ENCODE measurements at places on chromosomes 7 and 10.

GRCh38 chr7:54788664-54789063 lies 29.7 kb upstream of the SEC61G start:
- peak; percentile 2 for DNase-seq

DNA sequence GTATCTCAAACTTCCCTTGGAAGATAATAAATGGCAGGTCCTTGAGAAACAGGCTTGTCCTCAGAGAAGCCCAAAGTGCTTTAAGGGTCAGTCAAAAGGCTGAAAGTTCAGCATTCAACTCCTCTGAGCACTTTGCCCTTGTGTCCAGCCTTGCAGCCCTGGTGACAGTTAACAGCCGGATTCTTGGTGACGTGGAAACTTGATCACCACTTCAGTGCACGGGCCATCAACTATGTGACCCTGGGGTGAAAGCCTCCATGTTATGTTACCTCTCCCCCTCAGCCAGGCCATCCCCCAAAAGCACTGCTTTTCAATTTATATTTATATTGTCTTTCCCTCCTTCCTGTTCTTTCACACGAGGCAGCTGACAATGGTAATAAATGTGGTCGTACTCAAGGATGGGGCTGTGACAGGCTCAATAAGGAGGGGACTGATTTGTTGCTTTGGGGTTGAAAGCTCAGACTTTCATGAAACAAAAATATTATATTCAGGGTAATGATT lies 164.0 kb upstream of the NRP1 start:
- DNase-seq, result no peak

DNA sequence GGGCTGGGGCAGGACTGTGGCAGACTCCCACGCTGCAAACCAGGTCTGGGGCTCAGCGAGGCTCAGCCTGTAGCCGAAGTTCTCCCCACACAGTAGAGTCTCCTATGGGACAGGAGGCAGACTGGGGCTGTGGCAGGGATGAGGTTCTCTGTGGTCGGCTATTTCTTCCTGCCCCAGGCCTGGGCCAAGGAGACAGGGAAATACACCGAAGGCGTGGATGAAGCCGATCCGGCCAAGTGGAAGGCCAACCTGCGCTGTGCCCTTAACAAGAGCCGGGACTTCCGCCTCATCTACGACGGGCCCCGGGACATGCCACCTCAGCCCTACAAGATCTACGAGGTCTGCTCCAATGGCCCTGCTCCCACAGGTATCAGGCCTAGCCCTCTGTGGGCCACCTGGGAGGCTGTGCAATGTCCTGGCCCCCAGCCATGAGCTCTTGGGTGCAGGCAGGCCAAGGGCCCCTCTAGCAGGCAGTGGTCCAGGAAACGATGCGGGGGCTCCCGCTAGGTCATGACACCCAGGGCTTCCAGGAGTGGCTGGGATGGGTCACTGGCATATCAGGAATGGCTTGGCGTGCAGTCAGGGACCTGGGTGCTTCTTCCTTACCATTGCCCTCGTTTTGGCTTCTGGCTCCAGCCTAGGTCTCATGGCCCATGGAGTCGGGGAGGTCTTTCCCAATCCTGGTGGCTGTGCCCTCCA lies 8.1 kb downstream of the IRF5 start:
- DNase-seq, result no peak

GRCh38 chr7:1377111-1377909 lies 82.0 kb downstream of the MICALL2 start:
- no peak for DNase-seq

GRCh38 chr7:20504060-20504459 lies 111.4 kb upstream of the ABCB5 start:
- no peak for DNase-seq

GRCh38 chr7:27179030-27179429 lies 4.9 kb upstream of the HOXA10 start:
- no peak for DNase-seq

DNA sequence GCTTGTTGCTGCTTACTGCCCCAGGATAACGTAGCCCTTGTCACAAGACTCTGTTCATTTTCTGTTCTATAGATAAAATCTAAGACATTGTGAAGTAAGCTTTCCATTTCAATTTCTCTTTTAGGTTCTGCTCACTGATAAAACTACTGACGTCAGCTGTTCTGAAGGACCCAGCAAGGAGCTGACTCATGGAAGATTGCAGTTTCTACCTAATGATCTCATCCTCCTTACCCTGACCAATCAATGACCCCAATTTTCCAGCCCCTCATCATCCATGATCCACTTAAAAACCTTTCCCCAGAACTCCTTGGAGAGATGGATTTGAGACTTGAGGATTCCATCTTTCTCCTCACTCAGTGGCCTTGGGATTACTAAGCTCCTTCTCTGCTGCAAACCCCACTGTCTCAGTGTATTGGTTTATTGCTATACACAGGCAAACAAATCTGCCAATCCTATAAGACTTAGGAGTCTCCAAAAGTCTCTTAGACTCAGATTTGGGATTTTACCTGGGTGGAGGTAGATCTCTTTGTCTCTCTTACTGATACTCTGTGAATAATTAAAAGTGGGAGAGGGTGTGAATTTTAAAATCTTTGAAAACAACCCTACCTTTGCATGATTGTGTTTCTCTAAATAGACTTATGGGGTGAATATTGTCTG lies 109.2 kb upstream of the TRIM24 start:
- no peak for DNase-seq

DNA sequence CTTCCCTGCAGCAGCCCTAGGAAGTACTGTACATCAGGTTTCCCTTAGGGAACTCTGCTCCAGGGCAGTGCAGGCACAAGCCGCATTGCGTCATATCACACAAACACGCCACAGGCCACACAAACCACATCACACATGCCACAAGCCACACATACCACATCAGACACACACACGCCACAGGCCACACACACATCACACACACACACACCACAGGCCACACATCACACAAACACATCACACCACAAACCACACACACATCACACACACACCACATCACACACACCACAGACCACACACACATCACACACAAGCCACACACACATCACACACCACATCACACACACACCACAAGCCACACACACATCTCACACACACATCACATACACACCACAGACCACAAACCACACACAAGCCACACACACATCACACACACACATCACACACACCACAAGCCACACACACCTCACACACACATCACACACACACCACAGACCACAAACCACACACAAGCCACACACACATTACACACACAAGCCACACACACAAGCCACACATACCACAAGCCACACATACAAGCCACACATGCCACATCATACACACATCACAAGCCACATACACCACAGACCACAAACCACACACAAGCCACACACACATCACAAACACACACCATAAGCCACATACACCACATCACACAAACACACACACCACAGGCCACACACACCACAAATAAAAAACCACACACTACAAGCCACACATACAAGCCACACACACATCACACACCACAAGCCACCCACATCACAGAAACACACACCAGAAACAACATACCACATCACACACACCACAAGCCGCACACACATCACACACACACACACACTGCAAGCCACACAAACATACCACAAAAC lies 53.4 kb downstream of the TMEM209 start:
- DNase-seq, result no peak

- DNase-seq, result no peak
Measured at GRCh38 chr10:96986200-96986856, 154.2 kb downstream of the LCOR start.

DNA sequence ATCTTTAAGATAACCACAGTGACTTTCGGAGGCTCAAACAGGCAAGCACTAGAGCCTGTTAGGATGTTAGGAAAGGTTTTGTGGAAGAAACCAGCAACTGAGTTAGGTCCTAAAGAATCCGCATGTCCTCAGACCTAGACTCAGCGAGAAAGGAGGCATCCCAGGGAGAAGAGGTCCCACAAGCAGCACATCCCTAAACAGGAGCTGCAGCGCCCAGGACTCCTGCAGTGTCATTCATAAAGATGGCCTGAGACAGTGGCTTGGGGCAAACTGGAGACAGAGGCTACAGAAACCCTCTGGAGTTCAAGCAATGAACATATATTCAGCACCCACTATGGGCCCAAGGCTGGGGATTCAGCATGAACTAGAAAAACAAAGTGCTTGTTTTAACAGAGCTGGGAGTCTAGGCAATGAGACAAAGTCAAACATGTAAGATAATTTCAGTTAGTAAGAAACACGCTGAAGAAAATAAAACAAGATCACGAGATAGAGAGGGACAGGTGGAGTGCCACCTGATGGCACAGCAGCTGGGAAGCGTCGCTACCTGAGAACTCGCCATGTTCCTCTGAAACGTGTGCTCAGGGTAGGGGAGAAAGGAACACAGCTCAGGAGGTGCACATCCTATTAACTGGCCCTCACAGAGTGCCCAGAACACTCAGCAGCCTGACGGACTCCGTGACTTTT lies 48.1 kb downstream of the PARD3 start:
- DNase-seq, result no peak

GRCh38 chr7:78218051-78218450 lies 419.5 kb downstream of the PHTF2 start:
- no peak for DNase-seq

DNA sequence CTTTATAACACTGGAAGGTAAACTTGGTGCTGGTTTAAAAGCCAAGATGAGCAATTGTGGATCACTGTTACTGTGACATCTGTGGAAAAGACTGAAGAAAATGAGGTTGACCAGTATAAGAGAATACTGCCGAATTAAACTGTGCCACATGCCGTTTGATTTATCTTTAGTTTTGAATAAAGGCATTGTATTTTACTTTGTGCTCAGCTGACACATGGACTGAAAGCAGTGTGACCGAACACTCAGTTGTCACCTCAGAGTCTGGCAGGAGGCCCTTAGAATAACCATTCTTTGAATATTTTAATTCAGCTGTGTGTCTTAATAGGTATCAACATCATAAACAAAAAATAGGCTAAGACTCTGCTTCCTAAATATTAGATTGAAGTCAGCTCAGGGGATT lies 133.7 kb upstream of the GJD4 start:
- no peak for DNase-seq

GRCh38 chr7:146235195-146235594 lies 118.6 kb downstream of the CNTNAP2 start:
- DNase-seq, result no peak

GRCh38 chr7:99709260-99709659 lies 25.7 kb downstream of the CYP3A7 start:
- no peak for DNase-seq
